ENCODE measurements at places on chromosomes 2 and 18. TPM values are rescaled to one million over a fixed set of nuclear protein-coding genes. Genes with fewer than 3 reads are reported as not detected.

- DNase-seq = no peak
Observed at GRCh38 chr2:35443087-35443486, 912.5 kb upstream of the CRIM1 start.

DNA sequence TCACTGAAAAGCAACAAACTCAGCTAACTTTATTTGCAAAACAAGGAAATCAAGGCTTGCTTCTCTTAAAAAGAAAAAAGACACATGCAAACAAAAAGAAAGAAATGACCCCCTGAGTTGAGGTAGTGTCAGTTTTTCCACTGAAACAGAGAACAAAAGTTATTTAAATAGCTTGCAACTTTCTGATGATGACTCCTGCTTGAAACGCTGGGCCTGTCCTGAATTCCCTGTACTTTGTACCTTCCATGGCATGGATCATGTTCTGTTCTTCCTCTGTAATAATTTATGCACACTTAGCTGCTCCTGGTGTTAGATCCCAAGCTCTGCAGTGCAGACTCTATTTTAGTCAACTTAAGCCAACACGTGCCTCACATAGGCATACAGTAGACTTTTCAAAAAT, 84.0 kb downstream of the SKA1 start:
- DNase-seq = no peak

GRCh38 chr2:101871480-101871879, 120.3 kb upstream of the IL1R2 start:
- no peak for DNase-seq

GPAT2 gene
- total RNA-seq = not detected

All from A172 (cell line).